Kidney epithelial cell (primary cell): ENCODE measurements at places on chromosomes 11 and 22. TPM values are rescaled to one million over a fixed set of nuclear protein-coding genes. Genes with fewer than 3 reads are reported as not detected.

GRCh38 chr11:61055776-61056175, 46.5 kb upstream of the CD5 start:
- no peak for DNase-seq

DNA sequence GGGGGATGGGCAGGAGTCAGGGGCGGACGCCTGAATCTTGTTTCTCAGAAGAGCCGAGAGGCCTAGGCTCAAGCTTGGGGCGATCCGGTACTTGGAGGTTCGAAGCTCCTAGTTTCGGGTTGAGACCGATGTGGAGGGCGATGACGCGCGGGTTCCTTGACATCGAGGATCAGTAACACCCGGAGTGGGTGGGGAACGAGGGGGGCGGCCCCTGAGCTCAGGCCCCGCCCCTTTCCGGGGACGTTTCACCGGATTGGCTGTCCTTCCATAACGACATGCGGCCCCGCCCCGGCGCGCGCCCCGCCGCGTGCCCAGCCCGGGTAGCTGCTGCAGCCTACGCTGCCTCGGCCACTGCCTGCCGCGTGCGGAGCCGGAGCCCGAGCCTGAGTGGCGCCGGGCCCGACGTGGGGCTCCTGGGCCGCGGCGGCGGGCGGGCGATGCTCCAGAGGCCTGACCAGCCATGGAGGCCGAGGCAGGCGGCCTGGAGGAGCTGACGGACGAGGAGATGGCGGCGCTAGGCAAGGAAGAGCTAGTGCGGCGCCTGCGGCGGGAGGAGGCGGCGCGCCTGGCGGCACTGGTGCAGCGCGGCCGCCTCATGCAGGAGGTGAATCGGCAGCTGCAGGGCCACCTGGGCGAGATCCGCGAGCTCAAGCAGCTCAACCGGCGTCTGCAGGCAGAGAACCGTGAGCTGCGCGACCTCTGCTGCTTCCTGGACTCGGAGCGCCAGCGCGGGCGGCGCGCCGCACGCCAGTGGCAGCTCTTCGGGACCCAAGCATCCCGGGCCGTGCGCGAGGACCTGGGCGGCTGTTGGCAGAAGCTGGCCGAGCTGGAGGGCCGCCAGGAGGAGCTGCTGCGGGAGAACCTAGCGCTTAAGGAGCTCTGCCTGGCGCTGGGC, at the start of gene CCDC85B:
Gene CCDC85B, plus strand, starts transcription at position 350 of the 895 bp plus-strand sequence. Its CDS starts 111 bp downstream, at position 461.
- no peak for DNase-seq

- no peak for DNase-seq
These were observed 977.9 kb upstream of the CCDC90B start for GRCh38 chr11:84264066-84264465.

GRCh38 chr22:41544671-41545476, 604 bp upstream of the POLR3H start:
- DNase-seq = no peak

GRCh38 chr11:2199466-2200341, 28.1 kb upstream of the TH start:
- no peak for DNase-seq

- DNase-seq = no peak
These were observed 9.0 kb upstream of the VPREB1 start for GRCh38 chr22:22235558-22235957.

DNA sequence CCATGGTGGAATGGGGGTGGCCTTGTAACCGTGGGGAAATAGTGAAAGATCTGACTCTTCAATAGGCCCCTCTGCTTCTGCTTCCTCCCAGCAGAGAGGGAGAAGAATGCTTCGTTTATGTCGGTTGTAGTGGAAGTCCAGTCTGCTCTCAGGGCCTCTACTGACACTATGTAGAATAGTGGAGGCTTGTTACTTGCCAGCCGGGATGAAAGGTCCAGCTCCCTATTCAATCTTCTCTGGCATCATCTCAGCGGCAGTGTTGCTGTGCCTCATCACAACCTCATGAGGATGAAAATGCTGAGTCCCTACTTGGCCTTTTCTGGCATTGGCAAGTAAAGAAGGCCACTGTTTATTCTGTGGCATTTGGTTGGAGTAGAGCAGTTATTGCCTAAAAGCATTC, 820.9 kb upstream of the TENM4 start:
- no peak for DNase-seq

- no peak for DNase-seq
These were observed 3.3 kb downstream of the PCF11 start for GRCh38 chr11:83159902-83160865.

DNA sequence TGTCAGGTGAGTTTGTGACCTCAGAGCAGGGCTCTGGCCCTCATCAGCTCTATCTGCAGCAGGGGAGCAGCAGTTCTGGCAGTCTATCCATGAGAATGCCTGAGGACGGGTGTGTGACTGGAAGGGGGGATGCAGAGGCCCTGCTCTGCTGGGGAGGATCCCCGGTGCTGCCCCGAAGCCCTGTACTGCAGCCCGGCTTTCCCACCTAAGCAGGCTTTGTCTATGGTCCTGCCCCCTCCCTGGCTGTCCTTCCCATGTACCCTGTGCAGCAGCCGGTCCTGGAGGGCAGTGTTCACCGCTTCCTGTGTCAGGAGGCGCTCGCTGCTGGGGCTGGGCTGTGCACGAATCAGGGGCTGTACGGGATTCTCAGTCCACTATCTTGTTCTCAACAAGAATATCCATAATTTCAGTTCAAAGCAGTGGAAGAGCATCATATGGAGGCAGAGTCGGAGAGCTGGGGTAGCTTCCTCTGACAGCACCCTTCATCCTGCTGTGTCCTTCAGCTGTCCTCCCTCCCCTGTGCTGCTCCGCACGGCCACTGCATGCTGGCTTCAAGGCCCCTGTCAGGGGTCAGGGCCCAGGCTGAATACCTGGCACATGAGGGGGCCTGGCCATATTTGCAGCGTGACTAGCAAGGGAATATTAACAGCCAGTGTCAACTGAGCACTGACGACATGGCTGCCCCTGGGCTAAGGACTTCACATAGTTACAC, 125.2 kb downstream of the CTTN start:
- DNase-seq = no peak

GRCh38 chr11:98495601-98496000, 525.1 kb upstream of the CNTN5 start:
- DNase-seq = no peak

- no peak for DNase-seq
These were observed 6.7 kb downstream of the TMEM184B start for GRCh38 chr22:38266120-38266519.

- no peak for DNase-seq
These were observed 23.7 kb downstream of the JAML start for GRCh38 chr11:118200901-118201680.

GRCh38 chr11:10628508-10629236, 60.2 kb upstream of the LYVE1 start:
- DNase-seq = no peak

GRCh38 chr22:48803948-48804810, 1023.5 kb downstream of the BRD1 start:
- DNase-seq = no peak

DNA sequence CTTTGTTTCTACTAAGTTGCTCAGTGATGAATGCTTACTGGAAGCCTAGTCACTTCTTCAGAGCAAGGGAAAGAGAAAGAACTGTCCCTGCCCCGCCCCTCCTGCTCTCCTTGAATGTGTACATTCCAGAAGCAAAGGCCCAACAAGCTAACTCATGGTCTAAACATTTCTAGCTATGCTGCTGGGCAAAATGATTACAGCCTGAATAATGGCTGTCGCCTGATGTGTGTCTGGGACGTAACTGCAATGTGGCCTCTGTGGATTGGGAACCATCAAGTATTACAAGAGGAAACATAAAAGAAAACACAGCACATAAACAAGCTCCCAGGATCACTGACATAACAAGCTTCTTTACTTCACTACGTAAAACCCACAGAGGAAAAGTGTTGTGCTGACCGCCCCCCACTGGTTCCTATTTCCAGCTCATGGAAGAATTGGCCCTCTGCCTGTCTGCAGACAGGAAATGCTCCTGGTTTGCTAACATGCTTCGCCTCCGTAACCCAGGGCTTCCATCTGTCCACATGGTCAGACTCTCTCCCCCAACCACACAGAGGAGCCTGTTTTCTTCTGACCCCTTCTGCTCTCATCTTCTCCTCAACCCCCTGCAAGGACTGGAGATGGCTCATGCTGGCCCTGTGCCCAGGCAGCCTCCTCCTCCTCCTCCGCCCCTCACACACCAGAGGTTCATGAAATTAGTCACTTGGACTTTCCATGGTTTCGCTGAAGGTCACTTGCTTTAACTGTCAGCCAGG, 187.2 kb downstream of the MAML2 start:
- DNase-seq = peak; percentile 90

GRCh38 chr11:126485986-126486635, 130.6 kb downstream of the ST3GAL4 start:
- no peak for DNase-seq

GRCh38 chr11:44904261-44905020, 46.2 kb downstream of the TP53I11 start:
- DNase-seq = no peak

DNA sequence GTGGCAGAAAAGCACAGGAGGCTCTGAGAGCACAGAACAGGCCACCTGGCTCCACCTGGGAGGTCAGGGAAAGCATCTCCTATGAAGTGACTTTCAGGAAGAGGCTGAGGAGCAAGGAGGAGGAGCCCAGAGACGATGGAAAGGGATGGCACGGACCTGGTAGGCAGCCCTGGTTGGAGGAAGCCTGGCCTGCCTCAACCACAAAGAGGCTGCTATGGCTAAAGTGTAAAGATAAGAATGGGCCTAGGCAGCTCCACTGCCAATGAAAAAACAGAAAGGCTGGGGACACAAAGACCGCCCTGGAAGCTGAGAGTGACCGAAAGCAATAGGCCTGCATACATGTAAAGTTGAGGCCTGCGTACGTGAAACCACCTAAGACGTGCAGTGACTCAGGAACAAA, 31.2 kb upstream of the ETS1 start:
- no peak for DNase-seq

GRCh38 chr11:2269601-2270321, 627 bp downstream of the ASCL2 start:
- peak; percentile 5 for DNase-seq

DNA sequence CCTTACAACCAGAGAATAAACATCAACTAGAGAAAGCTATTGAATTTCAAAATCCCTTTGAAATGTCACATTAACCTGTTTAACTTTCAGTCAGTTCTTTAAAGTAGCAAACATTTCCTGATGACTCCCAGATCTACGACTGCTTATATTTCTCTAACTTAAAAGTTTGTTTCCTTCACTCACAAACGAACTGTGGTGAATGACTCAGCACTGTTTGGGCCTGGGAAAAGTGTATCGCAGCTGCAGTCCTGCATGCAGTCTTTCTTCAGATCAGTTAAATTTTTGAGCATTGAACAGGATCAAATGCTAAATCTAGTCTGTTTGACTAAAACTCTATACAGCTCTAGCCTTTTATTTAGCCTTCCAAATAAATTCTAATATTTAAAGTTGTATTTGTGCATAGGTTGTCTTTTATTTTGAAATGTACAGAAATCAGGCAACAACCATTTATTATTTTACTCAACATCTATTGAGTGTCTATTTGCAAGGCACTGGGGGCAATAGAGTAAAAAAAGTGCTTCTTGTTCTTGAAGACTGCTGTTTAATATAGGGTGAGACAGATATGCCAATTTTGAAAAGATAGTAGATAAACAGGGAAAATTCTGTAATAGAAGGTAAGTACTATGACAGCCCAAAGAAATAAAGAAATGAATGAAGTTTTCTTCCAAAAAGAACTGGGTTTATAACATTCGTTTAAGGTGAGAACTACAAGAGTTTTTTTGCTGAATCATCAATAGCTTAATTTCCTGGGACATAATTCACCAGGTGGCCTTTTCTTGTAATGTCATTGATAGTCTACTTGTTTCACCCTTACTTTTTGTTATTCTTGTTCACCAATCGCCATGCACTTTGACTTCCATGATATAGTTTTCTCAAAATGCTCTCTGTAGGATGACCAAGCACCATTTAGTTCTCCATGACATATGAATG, 235.4 kb downstream of the METTL15 start:
- DNase-seq = peak; percentile 23

- peak; percentile 72 for DNase-seq
These were observed 2.5 kb upstream of the RCN1 start for GRCh38 chr11:32088117-32088941.

DNA sequence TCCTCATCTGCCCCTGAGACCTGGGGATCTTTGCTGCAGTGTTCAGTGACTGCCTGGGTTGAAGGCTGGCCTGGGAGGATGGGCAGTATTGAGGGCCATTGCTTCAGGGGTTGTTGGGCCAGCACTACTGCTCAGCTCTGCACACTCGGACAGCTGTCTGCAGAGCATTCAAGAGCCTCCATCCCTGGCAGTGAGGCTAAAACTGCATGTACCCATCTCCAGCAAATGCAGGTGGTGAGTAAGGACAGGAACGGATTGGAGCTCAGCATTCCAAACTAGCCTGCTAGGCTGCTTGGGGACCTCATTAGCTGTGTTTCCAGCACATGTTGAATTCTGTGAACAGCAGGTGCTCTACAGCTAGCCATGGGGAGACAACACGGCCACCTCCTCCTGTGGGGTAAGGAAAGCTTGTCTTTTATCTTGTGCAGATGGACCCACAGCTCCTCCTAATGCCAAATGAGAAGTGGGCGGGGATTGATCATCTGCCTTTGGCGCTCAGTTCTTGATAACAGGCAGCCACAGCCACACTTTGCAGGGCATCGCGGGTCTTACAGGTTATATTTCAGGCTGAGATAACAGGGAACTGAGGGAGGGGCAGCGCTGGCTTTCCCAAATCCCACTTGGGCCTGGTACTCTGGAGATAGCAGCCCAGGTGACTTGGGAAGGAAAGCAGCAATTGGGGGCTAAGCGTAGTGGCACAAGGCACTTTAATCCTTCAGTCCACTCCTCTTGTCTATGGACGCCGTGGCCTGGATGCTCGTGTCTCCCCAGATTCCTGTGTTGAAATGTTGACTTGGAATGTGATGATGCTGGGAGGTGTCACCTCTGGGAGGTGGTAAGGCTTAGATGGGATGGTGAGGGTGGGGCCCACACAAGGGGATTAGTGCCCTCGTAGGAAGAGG, 254.5 kb upstream of the B3GAT1 start:
- DNase-seq = no peak

DNA sequence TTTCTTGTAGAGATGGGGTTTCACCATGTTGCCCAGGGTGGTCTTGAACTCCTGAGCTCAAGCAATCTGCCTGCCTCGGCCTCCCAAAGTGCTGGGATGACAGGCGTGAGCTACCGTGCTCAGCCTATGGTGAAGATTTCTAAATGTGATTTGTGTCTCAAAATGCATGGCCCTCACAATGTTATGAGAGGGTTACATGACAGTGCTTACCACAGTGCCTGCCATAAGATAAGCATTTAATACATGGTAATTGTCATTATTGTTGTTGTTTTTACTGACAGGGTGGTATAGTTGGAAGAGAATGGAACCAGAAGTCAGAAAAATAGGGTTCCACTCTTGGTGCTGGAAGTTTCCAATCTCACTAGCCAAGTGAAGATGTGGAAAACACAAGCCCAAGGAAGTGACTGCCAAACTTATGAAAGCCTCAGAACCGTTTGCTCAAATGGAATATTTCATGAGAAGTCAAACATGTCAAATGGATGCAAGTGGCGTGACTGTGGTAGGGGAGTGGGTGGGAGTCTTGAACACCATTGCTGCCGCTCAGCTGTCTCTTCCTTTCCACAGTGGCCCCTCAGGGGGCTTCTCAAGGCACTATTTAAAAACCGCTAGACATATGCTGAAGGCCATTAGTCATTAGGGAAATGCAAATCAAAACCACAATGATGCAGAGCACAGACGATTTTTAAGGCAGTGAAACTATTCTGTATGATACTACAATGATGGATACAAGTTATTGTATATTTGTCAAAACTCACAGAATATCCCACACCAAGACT, 29.1 kb upstream of the LMO2 start:
- DNase-seq = no peak

Gene HTR3B
- not detected in 2 replicates for total RNA-seq

Gene RASL10A
- 0.33 TPM in 1 of 2 replicates, not detected in the other for total RNA-seq

Gene LARGE1
- total RNA-seq = 17.8 and 21.0 TPM in 2 replicates

Gene SLC7A4
- 2.3 and 2.7 TPM in 2 replicates for total RNA-seq

Gene ISX
- not detected in 2 replicates for total RNA-seq
